ENCODE measurements at places on chromosomes 5 and 9.

DNA sequence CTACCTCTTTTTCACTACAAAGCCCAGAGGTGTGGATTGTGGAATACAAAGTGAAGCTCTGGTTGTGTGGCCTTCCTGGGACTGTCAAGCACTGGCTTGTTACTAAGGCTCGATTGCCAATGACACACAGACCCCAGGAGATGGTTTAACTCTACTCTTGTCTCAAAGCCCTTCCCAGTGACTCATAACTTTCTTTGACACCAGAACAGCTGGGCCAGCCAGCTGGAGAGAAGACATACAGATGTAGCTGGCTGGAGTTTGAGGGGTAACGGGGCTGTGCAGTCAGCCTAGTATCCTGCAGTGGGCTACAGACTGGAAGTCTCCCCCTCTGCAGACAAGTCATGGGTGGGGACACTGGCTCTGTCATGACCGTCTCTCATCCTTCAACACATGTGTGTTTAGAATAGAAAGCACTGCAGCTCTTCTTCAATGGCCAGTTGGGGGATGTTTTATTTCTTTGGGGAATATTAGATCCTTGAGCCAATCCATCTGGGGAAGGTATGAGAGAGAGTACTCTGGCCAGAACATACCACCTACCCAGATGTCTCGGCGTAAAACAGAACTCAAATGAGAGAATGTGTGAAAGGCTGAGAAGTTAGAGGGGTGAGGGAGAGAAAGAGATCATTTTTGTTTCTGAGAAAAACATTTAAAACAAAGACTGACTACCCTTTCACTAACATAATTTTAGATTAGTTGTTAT, 53.3 kb downstream of the SEMA6A start:
- DNase-seq: no peak

GRCh38 chr5:33322632-33323031, 118.1 kb upstream of the TARS1 start:
- no peak for DNase-seq

DNA sequence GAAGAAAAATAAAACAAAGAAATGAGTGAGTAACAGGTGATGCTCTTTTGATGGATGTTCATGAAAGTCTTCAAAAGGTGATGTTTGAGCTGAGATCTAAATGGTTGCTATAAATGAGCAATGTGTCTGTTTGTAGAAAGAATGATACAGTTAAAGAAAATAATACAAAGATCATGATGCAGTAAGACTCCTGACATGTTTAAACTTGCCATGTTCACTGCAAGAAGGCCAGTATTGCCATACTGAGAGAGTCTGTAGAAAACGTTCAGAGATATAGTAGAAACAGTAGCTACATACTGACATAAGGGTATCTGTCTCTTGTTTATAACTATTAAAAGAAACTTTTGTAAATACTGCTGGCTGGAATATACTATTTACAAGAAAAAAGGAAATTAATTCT, 1609.2 kb upstream of the ACO1 start:
- DNase-seq: no peak

GRCh38 chr5:10431415-10431814, 10.3 kb upstream of the ROPN1L start:
- no peak for DNase-seq

DNA sequence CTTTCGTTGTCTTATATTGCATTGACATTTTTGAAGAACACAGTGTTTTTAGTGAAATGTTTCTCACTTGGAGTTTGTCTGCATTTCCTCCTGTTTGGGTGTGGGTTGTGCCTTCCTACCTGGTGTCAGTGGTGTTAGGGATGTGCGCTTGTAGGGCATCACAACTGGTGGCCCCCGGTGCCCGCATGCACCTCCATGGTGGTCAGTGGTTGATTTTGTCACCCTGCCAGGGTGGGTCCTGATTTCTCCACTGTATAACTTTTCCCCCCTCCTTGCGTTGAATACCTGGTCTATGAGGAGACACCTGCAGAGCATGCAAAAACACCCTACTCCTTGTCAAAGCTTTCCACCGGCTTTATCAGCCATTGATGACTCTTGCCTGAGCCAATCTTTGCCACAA, 132.9 kb downstream of the BARX1 start:
- DNase-seq: no peak

- no peak for DNase-seq
Observed at GRCh38 chr5:39353717-39354399, 10.4 kb downstream of the C9 start.

GRCh38 chr9:20563917-20564316, 58.4 kb downstream of the MLLT3 start:
- no peak for DNase-seq

DNA sequence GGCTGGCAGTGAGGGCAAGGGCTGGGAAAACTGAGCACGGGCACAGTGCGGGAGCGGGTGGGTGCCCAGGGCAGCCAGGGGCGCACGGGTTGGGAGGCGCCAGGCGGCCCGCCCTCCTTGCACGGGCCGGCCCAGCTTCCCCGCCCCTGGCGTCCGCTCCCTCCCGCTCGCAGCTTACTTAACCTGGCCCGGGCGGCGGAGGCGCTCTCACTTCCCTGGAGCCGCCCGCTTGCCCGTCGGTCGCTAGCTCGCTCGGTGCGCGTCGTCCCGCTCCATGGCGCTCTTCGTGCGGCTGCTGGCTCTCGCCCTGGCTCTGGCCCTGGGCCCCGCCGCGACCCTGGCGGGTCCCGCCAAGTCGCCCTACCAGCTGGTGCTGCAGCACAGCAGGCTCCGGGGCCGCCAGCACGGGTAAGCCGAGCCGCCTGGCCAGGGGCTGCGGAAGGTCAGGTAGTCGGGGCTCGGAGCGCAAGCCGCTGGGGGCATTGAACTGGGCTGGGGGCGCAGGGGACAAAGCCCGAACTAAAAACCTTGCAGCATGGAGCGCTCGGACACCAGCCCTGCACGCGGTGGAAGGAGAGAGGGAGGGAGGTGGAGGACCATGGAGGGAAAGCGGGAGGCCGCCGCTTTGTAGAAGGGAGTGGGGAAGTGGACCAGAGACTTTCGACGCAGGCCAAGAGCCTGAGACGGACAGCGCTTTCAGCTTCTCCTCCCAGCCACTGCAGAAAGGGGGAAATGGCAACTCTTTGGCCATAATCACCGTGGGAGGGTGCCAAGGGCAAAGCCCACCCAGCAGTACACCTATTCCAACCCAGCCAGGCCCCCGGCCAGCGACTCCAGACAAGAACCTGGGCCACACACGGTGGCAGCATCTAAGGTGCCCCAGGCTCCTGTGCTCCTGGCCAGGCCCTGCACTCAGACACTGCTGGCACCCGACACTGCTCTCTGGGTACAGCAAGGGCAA, at the start of gene TGFBI:
Gene TGFBI (plus strand): TSS at position 207 of the 961 bp plus-strand sequence. CDS start 68 bp downstream, at position 275.
- no peak for DNase-seq

DNA sequence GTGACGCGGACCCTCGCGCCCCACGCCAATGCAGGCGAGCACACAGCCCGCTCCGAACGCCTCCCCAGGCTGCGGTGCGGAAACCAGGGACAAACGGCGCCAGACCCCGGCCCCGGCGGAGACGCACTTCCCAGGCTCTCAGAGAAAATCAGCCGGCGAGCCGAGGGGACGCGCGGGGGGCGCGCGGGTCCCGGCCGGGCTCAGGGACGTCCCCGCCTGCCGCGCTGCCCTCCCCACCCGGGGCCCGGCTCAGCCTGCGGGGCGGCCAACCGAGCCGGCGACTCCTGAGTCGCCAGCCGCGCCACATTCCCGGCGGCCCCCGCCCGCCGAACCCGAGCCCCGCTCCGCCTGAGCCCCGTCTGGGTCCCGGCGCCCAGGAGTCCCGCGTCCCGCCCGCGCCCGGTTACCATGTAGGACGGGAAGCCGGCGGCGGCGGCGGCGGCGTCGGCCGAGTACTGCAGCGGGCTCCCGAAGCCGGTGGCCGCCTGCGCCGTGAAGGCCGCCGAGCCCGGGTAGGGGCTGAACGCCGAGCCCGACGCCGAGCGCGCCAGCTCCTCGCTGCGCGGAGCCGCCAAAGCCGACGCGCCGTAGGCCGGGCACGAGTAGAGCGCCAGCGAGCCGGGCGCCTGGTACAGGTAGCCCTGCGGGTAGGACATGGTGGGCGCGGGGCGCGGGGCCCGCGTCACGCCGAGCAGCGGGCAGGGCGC, 566 bp downstream of the IRX2 start:
- no peak for DNase-seq

GRCh38 chr5:146466521-146467349, 19.6 kb downstream of the TCERG1 start:
- no peak for DNase-seq

- no peak for DNase-seq
Observed at GRCh38 chr5:76290321-76290757, 112.7 kb upstream of the IQGAP2 start.

GRCh38 chr5:80955082-80955590, 5.0 kb upstream of the RASGRF2 start:
- DNase-seq: no peak

GRCh38 chr5:109743770-109744212, 54.1 kb downstream of the MAN2A1 start:
- DNase-seq: no peak

- DNase-seq: no peak
Observed at GRCh38 chr9:18438300-18438925, 35.5 kb upstream of the ADAMTSL1 start.

- DNase-seq: no peak
Observed at GRCh38 chr5:174585472-174585871, 138.9 kb upstream of the MSX2 start.

GRCh38 chr5:87339986-87340385, 72.3 kb downstream of the RASA1 start:
- no peak for DNase-seq

- DNase-seq: no peak
Observed at GRCh38 chr5:89827960-89828359, 581.6 kb downstream of the CETN3 start.

All from stimulated activated CD8-positive, alpha-beta memory T cell treated with anti-CD3 and anti-CD28 coated beads, Interleukin-12 subunit alpha, Interleukin-12 subunit beta, amount 100 ng/mL, for 4 hours (primary cell).